ENCODE measurements at places on chromosomes 7 and 10. TPM values are rescaled to one million over a fixed set of nuclear protein-coding genes. Genes with fewer than 3 reads are reported as not detected.

Gene BTRC
- total RNA-seq, result 27.5 TPM

GRCh38 chr7:139749545-139749944 lies 28.3 kb downstream of the HIPK2 start:
- no peak for DNase-seq

- no peak for DNase-seq
These were observed 191.8 kb upstream of the CDCA7L start for GRCh38 chr7:22137466-22137865.

Gene SHH
- 0.26 TPM for total RNA-seq

DNA sequence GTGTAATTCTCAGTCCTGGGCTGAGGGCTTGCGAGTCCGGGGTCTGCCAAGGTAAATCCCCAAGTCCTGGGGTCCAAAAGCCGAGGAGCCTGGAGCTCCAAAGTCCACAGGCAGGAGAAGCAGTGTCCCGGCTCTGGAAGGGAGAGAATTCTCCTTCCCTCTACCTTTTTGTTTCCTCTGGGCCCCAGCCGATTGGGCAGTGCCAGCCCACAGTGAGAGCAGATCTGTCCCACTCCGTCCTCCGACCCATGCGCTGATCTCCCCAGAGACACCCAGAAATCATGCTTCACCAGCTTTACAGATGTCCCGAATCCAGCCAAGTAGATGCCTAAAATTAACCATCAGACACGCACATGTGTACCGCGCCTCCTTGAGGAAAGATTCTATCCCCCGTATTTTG lies 8.1 kb upstream of the VIPR2 start:
- DNase-seq, result no peak

GRCh38 chr7:55274156-55274555 lies 91.0 kb upstream of the LANCL2 start:
- no peak for DNase-seq

- DNase-seq, result no peak
These were observed 5.1 kb upstream of the BLVRA start for GRCh38 chr7:43753271-43753810.

DNA sequence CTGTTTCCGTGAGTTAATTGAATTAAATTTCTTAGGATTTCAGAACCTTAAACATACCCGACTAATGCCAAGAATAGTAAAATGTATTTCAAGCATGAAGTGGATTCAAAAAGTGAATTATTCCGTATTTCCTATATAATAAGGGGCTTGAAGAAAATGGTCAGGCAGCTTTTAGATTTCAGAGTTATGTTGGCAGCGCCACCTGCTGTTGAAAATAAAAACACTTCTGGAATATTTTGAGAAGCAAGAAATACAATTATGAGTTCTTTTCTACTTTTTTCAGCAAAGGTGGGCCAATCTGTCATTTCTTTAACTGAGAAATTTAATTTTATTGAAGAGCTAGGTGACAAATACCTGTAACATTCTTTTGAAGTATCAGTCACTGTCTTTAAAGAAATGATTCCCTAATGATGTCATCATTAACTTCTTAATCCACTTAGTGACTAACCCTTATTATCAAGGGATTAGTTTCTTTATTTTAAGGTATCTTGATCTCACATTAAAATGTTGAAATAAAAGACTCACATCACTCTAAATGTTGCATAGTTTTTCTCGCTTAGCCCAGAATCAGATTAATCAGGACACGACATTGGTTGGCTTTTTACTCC lies 36.6 kb upstream of the AGR3 start:
- DNase-seq, result peak; percentile 30

GRCh38 chr10:103072276-103072675 lies 120.8 kb downstream of the NT5C2 start:
- no peak for DNase-seq

GRCh38 chr10:1536341-1536740 lies 201.0 kb downstream of the ADARB2 start:
- no peak for DNase-seq

GRCh38 chr10:71684356-71685173 lies 35.0 kb downstream of the C10orf105 start:
- DNase-seq, result no peak

All from endothelial cell (in vitro differentiated cells).